Muscle of arm (tissue), 14 donors: ENCODE measurements at places on chromosomes 3 and 15.

DNA sequence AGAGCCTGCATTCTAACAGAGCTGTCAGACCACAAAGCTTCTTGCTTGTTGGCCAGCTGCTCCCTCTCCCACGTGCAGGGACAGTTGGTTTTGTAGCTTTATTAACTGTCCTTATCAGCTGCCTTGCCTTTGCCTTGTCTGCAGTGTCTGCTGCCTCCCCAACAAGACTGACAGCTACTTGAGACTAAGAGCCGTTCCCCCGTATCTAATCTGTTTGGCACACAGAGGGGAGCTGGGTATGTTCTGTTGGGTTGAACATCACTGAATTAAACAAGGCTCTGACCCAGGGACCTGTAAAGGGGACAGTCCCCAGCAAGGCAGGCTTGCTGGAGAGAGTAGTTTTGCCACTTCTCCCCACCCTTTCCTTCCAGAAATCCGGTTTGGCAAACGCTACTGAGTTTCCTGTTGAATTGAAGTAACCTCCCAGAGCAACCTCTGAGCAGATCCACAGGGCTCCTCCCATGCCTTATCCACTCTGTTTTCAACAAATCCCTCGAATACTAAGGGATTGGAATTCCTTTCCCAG lies 116.1 kb downstream of the ANP32A start:
- DNase-seq, result peak; percentile 52

DNA sequence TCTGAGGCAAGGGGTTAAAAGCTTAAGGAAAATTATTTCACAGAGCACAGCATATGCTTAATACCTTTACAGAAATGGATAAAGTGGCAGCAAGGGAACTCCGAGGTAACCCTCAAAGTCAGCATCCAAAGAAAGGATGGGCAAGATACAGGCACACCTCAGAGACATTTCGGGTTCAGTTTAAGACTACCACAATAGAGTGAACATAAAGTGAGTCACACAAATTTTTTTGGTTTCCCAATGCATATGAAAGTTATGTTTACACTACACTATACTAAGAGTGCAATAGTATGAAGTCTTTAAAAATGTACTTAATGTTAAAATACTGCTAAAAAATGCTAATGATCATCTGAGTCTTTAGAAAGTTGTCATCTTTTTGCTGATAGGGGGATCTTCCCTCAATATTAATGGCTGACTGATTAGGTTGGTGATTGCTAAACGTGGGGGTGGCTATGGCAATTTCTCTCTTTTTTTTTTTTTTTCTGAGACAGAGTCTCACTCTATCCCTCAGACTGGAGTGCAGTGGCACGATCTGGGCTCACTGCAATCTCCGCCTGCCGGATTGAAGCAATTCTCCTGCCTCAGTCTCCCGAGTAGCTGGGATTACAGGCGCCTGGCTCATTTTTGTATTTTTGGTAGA lies 10.0 kb downstream of the UBR1 start:
- DNase-seq, result no peak

GRCh38 chr15:47929138-47929803 lies 191.5 kb upstream of the SLC24A5 start:
- DNase-seq, result no peak

DNA sequence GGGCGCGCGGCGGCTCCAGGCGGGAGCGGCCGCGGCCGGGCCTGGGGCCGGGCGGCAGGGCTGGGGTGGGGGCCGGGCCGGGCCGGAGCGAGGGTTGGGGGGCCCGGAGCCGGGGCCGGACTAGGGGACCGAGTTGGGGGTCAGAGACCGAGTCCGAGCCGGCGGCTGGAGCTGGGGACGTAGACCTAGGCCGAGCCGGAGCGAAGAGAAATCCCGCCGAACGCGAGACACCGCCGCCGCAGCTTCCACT lies 37.3 kb downstream of the HMCES start:
- no peak for DNase-seq

DNA sequence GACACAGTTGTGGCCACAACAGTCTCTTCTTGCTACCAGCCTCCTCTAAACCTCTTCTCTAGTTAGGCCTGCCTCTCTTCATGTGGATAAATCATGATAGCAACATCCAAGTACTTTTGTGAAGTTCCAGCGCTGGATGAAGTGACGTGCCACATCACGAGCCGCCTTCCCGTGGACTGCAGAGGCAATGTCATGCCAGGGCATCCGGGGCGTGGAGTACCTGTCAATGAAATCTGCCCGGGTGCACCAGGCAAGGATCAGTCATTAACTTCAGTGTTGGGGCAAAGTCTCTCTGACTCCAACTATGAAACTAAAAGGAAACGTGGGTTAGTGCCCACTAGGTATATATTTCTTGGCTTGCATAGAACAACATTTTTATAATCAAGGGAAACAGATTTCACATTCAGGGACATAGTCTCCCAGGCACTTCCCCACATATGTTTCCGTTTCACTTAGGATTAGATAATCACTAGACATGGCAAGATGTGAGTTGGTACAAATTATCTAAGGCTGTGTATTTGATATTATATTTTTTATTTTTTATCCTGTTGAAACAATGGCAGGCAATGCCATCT lies 133.6 kb downstream of the PLD1 start:
- DNase-seq, result no peak

DNA sequence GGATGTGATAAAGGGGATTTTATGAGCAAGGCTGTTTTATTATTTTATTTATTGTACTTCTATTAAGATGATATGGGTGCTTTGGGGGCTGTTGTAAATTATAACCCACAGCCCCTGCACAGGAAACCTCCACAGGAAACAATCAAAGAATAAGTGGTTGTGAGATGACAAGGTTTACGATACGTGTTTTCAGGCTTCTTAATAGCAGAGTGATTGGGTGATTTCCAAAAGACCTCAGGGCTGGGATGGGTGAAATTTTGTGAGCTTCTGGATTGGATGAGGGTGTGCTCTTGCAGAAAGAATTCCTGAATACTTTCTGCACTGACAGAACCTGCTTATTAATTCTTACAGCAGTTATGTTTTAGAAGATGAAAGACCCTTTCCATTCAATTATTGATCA lies 21.4 kb downstream of the CHL1 start:
- DNase-seq, result no peak

- no peak for DNase-seq
These were observed 30.9 kb downstream of the CCNL1 start for GRCh38 chr3:157128771-157129681.

- DNase-seq, result no peak
These were observed 48.0 kb upstream of the C15orf61 start for GRCh38 chr15:67472957-67473356.
